Pancreas (tissue), 10 donors: ENCODE measurements at places on chromosomes 2 and 18.

DNA sequence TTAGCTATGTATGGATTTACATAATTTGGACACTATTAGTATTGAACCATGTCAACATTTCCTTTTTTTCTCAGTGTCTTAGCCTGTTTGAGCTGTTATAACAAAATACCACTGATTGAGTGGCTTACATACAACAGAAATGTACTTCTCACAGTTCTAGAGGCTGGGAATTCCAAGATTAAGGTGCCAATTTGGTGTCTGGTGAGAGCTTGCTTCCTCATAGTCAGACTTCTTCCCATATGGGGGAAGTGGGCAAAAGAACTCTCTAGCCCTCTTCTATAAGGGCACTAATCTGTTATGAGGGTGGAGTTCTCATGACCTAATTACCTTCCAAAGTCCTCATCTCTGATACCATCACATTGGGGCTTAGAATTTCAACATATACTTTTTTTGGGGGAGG is 12.6 kb downstream of the ZNF804A start:
- no peaks in the 10 kb centered on the region for H3K36me3 ChIP-seq
- DNase-seq: no peak
- H3K27ac ChIP-seq: no peak overlapping the region
- H3K27me3 ChIP-seq: no peaks in the 10 kb centered on the region
- no peaks in the 10 kb centered on the region for H3K4me1 ChIP-seq
- H3K4me3 ChIP-seq: no peak overlapping the region

DNA sequence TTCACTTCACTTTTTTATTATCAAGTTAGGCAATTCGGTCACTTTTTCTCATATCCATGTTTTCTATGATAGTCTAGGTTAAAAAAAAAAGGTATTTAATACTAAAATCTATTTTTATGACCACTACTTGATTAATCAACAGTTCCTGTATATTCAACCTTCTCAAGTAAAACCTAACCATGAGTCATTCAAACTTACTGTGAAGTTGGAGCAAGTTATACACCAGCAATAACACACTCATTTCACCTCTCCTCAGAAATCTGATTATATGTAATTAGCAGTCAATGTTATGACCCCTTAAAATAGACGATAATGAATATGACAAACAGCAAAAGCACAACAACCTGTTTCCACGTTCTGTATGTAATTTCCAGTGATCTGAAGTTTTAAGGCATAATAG is 35.0 kb upstream of the ADAM17 start:
- peaks cover 11% of the 10 kb centered on the region for H3K36me3 ChIP-seq
- no peak overlapping the region for H3K4me3 ChIP-seq
- H3K4me1 ChIP-seq: peaks cover 16% of the 10 kb centered on the region
- no peak overlapping the region for H3K27ac ChIP-seq
- H3K27me3 ChIP-seq: no peaks in the 10 kb centered on the region
- no peak for DNase-seq

DNA sequence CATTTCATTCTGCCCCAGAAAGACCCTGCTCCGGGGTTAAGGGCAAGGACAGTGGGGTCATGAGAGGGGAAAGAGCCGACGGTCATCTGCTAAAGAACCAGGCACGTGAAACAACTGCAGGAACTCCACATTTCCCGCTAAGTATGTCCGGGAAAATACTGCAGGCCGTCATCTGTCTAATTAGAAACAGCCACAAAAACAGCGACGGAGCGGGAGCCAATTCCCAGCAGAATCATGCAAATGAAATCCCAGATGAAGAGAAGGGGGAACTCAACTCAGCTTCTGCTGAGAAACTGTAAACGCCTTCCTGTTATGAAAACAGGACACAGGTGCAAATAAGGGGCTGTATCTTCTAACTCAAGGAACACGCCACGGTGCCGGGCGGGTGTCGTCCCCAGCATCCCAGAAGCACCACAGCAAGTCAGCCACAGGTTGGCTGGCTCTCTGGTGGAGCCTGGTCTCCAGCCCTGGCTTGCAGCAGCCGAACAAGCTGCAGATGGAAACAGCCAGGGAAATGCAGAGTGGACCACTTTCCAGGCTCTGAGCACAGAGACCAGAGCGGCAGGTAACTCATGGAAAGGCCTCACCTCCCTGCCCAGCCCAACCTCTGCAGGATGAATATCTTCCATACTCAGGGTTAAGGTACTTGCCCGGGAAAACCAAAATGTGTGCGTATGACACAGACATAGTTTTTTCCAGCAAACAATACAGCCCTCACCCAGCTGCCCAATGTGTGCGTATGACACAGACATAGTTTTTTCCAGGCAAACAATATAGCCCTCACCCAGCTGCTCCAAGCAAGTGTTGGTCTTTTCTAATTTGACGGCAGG is 28.9 kb downstream of the PXDN start:
- no peak overlapping the region for H3K27ac ChIP-seq
- H3K4me1 ChIP-seq: no peaks in the 10 kb centered on the region
- no peaks in the 10 kb centered on the region for H3K27me3 ChIP-seq
- no peak for DNase-seq
- no peak overlapping the region for H3K4me3 ChIP-seq

DNA sequence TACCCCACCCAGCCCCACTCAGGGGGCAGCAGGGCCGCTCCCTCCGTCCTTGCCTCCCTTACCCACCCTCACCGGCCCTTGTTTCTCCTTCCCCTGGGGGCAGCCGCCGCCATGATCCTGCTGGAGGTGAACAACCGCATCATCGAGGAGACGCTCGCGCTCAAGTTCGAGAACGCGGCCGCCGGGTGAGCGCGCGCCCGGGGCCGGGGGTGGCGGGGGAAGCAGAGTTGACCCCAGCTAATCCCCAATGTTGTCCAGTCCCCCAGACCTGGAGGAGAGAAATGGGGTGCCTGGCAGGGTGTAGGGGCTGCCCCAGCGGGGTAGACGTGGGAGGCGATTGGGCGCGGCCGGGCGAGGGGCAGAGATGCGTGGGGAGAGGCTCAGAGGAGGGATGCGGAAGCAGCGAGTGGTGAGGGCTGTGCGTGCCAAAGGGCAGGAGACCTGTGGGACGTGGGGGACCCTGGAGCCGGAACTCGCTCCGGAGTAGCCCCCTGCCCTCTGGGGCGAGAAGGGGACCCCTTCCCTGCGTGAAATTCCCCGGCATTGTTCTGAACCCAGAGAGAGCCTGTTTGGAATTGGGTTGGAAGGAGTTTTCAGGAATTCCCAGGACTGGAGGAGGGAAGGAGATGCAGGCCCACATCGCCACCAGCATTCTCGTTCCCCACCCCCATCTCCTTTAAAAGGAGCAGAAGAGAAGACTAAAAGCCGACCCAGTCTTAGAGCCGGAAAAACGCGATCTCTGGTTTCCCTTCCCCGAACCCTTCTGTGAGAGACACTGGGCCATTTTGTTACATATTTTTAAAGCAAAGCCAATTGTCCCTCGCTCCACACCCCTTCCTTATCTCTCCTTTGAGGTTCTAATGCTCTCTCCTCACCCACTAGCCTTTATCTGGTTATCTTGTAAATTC is 625 bp downstream of the ARPC2 start:
- no peaks in the 10 kb centered on the region for H3K36me3 ChIP-seq
- H3K4me1 ChIP-seq: no peaks in the 10 kb centered on the region
- no peaks in the 10 kb centered on the region for H3K27me3 ChIP-seq
- H3K27ac ChIP-seq: peak overlapping the region; percentile 92
- H3K4me3 ChIP-seq: peak overlapping the region; percentile 91
- peak; percentile 39 for DNase-seq

DNA sequence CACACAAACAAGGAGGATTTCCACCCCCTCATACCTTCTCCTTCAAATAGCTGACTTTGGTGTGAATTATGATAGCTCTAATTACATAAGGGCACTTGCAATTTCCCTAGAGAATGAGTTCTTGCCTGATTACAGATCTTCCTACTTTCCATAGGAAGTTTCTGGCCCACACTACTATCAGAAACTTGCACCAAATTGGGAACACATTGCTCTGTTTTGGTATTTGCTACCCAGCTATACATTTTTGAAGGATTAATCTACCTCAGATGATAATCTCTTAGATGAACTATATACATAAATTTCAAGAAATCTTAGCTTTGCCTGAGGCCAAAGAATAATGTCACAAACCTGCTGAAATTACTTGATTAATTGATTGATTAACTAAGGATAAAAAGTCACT is 4.9 kb downstream of the DCC start:
- DNase-seq: no peak
- H3K27ac ChIP-seq: no peak overlapping the region
- H3K4me1 ChIP-seq: no peaks in the 10 kb centered on the region
- H3K36me3 ChIP-seq: no peaks in the 10 kb centered on the region
- no peaks in the 10 kb centered on the region for H3K27me3 ChIP-seq

DNA sequence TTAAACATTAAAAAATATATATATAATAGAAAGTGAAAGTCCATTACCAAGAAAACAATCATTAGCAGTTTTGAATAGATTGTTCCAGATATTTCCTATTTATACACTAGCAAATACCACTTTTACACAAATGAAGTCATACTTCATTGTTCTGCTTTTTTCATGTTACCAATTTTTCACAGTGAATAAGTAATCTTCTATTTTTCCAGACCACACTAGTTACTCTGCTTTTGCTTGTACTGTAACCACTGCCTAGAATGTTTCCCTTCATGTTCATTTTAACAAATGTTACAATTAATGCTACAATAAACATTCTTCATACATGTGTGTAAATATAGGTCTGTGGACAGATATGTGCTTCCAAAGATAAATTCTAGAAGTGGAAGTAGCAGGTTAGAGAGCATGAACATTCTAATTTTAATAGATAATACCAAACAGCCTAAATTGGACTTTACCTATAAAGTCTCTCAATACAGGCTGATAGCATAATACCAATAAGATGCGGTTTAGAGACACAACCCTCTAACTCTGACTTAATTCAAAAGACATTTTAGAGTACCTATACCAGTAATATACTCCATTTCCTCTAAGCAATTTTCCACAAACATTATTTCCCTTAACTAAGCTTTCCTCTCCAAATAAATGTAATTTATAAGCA is 17.0 kb downstream of the ITSN2 start:
- peaks cover 28% of the 10 kb centered on the region for H3K4me1 ChIP-seq
- no peak for DNase-seq
- H3K27me3 ChIP-seq: no peaks in the 10 kb centered on the region
- H3K27ac ChIP-seq: no peak overlapping the region
- H3K4me3 ChIP-seq: no peak overlapping the region

- no peaks in the 10 kb centered on the region for H3K27me3 ChIP-seq
- H3K4me1 ChIP-seq: no peaks in the 10 kb centered on the region
- DNase-seq: peak; percentile 53
- peak overlapping the region; percentile 74 for H3K27ac ChIP-seq
- H3K36me3 ChIP-seq: no peaks in the 10 kb centered on the region
These were observed 796 bp downstream of the SPIRE1 start for GRCh38 chr18:12656938-12657683.

- no peak overlapping the region for H3K27ac ChIP-seq
- no peak for DNase-seq
- H3K4me1 ChIP-seq: no peaks in the 10 kb centered on the region
These were observed 100.6 kb downstream of the CABLES1 start for GRCh38 chr18:23235860-23236259.

DNA sequence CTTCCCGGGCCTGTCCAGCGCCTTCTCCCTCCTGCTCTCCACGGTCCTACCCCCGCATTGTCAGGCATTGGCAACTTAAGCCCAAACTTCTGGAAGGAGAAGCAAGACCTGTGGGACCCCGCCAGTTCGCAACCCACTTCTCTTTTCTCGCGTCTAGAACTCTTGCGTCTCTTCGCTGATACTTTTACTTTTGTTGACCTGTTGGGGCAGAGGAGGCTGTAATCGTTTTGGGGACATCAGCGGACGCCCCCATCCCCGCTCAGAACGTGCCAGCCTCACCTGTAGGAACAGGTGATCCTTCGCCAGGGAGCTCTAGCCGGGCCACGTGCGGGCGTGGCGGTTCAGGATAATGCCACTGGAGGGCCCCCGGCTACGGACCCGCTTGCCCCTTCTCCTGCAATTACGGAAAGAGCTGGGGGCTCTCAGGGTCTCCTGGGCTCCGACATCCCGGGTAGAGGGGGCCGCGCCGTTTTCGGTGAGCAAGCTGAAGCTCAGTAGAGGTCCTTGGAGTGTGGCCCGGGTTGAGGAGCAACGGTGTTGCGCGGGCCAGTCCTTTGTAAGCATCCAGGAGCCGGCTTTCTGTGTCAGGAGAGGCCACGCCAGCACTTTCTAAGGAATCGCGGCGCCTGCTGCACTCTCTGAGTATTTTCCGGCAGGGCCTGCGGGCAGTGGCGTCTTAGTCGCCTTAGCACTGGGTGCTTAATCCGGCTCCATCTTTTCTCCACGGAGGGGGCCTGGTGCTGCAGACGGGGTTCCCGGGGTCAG is 1.6 kb downstream of the MTCL1 start:
- no peaks in the 10 kb centered on the region for H3K36me3 ChIP-seq
- peak overlapping the region; percentile 65 for H3K4me3 ChIP-seq
- peak; percentile 69 for DNase-seq
- H3K27ac ChIP-seq: peak overlapping the region; percentile 15
- peaks cover 9% of the 10 kb centered on the region for H3K4me1 ChIP-seq
- no peaks in the 10 kb centered on the region for H3K27me3 ChIP-seq

DNA sequence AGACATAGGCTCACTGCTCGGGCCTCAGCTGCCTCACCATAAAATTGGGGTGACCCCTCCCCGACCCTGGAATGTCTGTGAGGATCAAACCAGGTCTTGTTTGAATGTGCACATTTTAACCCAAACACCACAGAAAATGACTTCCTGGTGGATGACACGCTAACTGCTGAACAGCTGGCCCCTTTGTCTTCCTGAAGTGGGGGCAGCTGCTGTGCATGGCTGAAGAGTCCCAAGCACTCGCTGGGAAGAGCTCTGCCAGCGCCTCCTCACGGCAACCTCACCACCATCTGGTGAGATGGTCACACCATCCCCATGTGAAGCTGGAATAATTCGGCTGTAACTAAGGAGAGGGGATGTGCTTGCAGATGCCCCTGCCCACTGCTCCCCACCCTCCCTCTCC is 34.0 kb downstream of the AQP12A start:
- no peak for DNase-seq
- H3K4me1 ChIP-seq: no peaks in the 10 kb centered on the region
- H3K27me3 ChIP-seq: no peaks in the 10 kb centered on the region
- H3K36me3 ChIP-seq: peaks cover 4% of the 10 kb centered on the region
- H3K27ac ChIP-seq: no peak overlapping the region
- H3K4me3 ChIP-seq: no peak overlapping the region

GRCh38 chr2:226336283-226336682 is 463.3 kb downstream of the IRS1 start:
- H3K4me1 ChIP-seq: no peaks in the 10 kb centered on the region
- H3K27ac ChIP-seq: no peak overlapping the region
- no peaks in the 10 kb centered on the region for H3K36me3 ChIP-seq
- no peaks in the 10 kb centered on the region for H3K27me3 ChIP-seq
- no peak for DNase-seq

- DNase-seq: no peak
- H3K27ac ChIP-seq: no peak overlapping the region
- H3K4me3 ChIP-seq: no peak overlapping the region
- H3K4me1 ChIP-seq: no peaks in the 10 kb centered on the region
- no peaks in the 10 kb centered on the region for H3K27me3 ChIP-seq
- no peaks in the 10 kb centered on the region for H3K36me3 ChIP-seq
These were observed 24.2 kb downstream of the XDH start for GRCh38 chr2:31390324-31390723.

GRCh38 chr18:46250084-46250811 is 146.1 kb downstream of the HAUS1 start:
- H3K4me1 ChIP-seq: no peaks in the 10 kb centered on the region
- H3K4me3 ChIP-seq: no peak overlapping the region
- peak overlapping the region; percentile 53 for H3K27ac ChIP-seq
- DNase-seq: peak; percentile 18
- no peaks in the 10 kb centered on the region for H3K27me3 ChIP-seq
- H3K36me3 ChIP-seq: no peaks in the 10 kb centered on the region
